ENCODE measurements at places on chromosomes 4 and X.

DNA sequence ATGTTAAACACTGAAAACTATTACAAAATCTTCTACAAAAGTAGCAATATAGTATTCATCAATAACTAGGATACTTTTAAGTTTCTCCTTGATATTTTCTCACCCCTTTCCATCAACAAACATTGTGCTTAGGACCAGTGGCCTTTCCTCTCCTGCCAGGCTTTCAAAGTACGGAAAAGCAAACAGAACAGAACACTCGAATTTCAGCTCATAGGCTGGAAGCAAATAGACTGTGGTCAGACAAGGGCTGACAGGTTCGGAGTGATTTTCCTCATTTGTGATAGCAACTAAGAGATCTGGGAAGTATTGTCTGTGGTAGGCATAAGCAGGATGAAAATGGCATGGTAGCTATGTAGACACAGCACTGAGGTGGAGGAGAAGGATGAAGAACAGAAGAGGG is 68.6 kb upstream of the SORBS2 start:
- no peak for DNase-seq

DNA sequence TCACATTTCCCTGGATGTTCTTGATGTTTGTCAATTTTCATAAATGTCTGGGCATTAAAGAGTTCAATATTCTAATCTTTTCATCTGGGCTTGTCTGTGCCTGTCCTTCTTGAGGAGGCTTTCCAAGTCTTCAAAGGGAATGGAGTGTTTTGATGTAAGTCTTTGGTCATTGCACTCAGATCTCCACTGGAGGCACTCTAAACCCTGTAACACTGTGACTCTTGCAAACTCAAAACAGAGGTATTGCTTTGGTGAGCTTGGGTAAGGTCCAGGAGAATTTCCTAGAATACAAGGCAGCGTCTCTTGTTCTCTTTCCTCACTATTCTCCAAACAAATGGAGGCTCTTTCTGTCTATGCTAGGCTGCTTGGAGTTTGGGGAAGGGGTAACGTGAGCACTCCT is 1118.1 kb upstream of the PABPC4L start:
- DNase-seq, result no peak

DNA sequence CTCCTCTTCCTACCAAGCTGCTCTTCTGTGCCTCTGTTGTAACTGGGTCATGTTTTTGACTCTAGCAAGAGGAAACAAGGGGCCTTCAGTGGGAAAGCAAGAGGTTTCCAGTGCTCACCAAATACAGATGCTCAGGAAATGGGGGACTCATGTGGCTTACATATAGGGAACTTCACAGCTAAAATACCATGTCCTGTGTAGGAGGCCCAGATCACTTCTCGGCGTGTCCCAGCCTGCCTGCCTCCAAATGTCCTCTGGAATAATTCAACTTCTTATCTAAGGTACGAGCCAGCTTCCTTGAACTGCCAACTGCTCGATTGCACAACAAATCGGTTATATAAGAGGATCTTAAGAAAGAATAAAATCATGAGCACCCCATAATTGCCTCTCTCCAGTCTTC is 161.3 kb downstream of the KIT start:
- DNase-seq, result no peak

DNA sequence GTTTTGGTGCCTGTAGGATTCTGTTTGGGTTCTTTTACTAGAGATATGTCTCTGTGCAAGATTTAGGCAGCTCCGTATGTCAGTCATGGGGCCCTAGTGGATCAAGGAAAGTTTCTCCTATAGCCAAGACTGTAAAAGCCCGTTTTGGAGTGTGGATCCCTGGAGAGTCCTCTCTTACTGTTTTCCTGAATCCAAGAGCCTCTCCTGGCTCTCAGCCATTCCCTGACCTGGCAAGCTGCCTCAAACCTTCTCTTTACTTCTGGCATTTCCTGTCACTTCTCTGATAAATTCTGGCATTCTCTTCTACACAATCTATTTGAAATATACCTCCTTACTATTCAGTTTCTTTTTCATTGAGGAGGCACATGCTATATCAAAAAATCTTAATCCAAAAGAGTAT is 41.4 kb downstream of the DCAF12L2 start:
- no peak for DNase-seq

- DNase-seq, result no peak
Observed at GRCh38 chr4:144591401-144591800, 54.6 kb upstream of the HHIP start.

DNA sequence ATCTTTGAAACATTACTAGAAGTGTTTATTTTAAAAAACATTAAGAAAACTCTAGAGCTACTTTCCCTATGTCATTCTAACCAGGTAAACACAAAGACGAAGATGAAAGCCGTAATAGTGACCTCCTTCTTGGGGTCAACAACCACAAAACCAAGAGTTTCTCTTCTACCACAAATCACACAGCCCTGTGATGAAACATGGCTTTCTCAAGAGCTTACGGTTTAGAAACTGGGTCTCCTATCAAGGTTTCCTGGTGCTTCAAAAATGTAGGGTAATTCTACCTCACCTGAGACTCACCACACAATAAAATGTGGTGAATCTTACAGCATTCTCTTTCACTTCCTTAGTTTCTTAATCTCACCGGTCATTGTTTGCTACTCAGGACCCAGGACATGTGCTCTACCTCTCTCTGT is 50.9 kb downstream of the CORIN start:
- no peak for DNase-seq

- no peak for DNase-seq
Observed at GRCh38 chrX:50471390-50471789, 765 bp upstream of the DGKK start.

DNA sequence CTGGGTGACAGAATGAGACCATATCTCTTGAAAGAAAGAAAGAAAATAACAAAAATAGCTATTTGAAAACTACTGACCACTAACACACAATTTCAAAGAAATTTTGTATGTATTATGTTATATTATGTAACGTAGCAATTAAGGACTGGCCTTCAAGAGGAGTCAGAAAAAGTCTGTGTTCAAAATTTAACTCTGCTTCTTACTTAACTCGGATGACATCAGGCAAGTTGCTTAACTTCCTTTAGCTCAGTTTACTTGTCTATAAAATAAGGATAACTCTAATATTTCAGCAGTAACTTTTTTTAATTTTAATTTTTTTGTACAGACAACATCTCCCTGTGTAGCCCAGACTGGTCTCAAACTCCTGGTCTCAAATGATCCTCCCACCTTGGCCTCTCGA is 14.6 kb upstream of the PRSS12 start:
- DNase-seq, result no peak

DNA sequence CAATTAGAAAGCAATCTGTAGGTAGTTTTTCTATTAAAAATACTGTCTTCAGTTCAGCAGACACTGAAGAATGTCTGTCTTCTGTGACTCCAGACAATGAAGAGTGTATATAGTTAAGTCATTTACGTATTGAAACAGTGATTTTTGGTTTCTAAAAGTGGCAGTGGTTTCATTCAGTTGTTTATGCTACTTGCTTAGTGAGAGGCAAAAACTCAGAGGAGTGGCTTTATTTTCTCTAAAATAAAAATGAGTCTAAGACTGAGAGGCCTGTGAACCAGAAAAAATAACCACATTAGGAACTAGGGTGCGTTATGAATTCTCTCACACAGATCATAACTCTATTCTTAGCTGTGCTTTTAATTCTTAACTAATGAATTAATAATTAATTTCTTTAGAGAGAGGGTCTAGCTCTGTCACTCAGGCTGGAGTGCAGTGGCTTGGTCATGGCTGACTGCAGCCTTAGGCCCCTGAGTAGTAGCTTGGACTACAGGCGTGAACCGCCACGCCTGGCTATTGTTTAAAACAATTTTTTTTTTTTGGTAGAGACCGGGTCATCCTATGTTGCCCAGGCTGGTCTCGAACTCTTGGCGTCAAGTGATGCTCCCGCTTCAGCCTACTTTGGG is 31.4 kb downstream of the FREM3 start:
- no peak for DNase-seq

GRCh38 chr4:142194905-142195304 is 558.5 kb downstream of the IL15 start:
- DNase-seq, result no peak

GRCh38 chr4:44623676-44624075 is 27.7 kb downstream of the YIPF7 start:
- DNase-seq, result no peak

GRCh38 chr4:139959396-139959795 is 194.6 kb downstream of the MAML3 start:
- DNase-seq, result no peak

GRCh38 chr4:8674311-8674885 is 81.8 kb downstream of the CPZ start:
- DNase-seq, result no peak

DNA sequence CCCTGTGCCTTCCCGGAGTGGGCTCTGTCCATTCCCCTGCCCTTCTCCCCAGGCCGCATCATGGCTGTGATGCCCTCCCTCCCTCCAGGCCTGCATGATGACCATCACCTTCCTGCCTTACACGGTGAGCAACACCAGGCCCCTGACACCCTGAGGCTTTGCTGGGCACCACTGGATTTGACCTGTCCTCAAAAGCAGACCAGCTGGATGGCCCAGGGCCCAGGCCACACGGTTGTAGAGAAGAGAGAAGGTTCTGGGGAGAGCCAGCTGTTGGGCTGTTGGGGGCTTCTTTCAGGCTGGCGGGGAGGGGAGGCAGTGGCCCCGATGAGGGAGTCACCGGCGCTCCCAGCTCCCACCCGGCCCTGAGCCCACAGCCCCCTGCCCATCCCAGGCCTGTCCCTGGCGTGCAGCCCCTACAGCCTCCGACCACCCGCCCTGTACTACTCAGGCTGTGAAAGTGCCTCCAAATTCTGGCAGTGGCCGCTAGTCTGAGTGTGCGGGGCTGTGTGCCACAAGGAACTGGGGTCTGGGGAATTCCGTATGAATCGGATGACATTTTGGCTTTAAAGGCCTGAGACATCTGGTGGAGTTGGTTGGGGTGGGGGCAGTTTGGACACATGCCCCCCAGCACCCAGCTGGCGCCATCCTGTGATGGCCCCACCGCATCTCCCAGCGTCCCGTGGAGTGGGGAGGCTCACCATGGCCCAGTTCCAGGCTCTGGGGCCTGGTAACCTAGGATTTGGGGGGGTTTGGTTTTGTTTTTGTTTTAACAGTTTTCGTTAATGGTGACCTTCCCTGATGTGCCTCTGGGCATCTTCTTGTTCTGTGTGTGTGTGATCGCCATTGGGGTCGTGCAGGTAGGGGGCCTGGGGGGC is 19.6 kb downstream of the TMEM175 start:
- DNase-seq, result no peak

DNA sequence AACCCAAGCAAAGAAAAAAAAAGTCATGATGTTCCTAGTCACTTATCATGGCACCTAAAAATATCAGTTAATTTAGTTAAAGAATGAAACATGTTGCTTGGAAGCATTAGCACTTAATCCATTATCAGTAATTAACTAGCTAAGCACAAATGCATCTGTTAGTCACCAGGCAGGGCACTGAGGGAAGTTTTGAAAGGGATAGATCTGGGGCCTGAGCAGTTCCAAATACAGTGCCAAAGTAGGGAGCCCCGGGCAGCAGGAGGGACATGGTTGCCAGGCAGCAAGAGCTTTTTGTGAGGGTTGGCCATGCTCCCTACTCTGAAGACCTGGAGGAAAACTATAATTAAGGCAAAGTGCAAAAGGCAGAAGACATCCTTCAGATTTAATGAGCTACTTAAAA is 62.0 kb downstream of the PHKA1 start:
- DNase-seq, result no peak

DNA sequence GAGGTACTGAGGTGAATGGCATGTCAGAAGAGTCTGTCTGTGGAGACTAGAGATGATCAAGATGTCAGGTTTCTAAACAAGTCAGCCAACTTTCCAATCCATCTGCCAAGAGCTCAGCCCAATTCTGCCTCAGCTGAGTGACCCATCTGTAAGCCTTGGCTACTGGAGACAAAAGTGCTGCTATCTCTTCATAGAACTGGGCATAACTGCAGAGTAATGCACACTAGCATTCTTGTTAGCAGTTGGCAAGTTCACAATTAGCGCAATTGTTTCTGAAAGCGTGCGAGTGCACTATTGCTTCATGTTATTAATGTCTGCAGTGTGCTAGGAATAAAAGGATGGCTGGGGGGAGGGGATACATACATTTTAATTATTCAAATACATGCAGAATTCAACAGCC is 32.9 kb upstream of the SH3D19 start:
- DNase-seq, result no peak

- no peak for DNase-seq
Observed at GRCh38 chr4:107689912-107690587, 30.0 kb downstream of the PAPSS1 start.

DNA sequence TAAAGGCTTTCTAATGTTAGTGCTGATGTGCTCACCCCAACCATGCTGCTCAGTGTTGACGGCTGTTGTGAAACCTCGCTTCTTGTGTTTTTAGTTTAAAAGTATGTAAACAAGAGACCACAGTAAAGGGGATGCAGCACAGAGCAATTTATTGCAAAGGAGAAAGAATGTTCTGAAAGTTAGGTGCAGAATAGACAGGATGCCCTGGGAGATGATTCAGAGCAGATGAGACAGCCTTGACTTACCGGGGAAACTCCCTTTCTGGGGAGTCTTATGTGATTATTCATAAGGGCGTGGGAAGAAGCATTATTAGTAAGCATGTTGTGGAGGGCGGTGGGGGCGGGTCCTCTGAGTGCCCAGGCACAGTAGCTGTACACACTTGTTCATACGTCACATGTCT is 47.7 kb downstream of the EVC start:
- no peak for DNase-seq

DNA sequence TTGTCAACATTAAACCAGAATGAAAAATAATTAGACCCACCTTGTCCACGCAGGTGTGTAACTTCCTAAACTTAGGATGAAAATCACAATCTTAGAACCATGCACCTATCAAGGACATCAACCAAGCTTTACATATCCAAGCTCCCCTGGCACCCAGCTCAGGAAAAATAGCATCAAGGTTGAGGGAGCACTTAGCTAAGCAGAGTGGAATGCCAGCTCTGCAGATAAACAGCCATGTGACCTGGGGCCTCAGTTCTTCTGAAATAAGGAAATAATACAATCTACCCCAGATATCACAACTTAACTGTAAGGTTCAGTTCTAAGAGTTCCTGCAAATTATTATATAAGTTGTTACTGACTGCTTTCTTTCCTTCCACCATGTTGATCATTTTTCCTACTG is 64.7 kb downstream of the DHX15 start:
- no peak for DNase-seq

- no peak for DNase-seq
Observed at GRCh38 chr4:3276986-3277385, 15.8 kb upstream of the RGS12 start.

- no peak for DNase-seq
Observed at GRCh38 chrX:142251202-142251601, 46.1 kb upstream of the MAGEC2 start.

DNA sequence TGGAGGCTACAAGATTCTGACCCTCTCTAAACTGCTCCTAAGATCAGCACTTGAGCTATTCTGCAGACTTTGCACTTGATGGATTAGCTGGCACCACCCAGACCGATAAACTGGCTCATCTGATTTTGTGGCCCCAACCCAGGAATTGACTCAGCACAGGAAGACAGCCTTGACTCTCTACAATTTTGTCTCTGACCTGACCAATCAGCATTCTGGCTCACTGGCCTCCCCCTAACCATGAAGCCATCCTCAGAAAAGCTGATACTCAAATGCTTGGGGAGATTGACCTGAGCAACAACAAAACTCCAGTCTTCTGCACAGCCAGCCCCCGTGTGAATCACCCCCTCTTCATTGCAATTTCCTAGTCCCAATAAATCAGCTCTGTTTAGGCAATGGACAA is 195.4 kb upstream of the PPP1R2C start:
- no peak for DNase-seq

GRCh38 chr4:87079967-87080366 is 140.5 kb downstream of the KLHL8 start:
- DNase-seq, result no peak

GRCh38 chr4:96835991-96836390 is 996.1 kb downstream of the PDHA2 start:
- DNase-seq, result no peak

- no peak for DNase-seq
Observed at GRCh38 chrX:141989815-141990214, 86.1 kb downstream of the MAGEC1 start.

Measured in vagina (tissue), 2 donors.